ENCODE measurements at places on chromosomes 12 and 14.

DNA sequence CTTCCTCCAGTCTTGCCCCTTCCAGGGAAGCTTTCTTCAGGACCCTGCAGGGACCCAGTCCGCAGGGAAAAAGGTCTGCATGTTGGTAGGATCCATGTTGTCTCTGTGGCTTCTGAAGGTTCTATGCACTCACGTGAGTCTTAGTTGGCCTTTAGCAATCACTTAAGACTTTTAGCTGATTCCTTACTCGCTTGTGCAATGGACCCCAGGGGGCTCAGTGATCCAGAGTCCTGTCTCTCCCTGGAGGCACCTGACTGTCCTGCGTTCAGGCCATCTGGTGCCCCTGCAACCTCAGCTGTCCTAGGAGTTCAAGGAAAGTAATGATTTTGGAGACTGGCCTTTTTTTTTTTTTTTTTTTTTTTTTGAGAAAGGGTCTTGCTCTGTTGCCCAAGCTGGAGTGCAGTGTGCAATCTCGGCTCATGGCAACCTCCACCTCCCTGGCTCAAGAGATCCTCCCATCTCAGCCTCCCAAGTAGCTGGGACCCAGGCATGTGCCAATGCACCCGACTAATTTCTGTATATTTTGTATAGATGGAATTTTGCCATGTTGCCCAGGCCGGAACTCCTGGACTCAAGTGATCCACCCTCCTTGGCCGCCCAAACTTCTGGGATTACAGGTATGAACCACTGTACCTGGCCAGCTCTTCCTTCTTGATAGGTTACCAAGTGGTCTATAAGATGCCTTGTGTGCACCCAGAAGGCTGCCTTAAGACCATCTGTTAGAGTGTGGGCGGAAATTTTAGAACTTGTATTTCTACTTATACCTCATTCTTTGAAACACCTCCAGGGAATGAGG, 4.6 kb downstream of the IFI27L2 start:
- no peak for DNase-seq

DNA sequence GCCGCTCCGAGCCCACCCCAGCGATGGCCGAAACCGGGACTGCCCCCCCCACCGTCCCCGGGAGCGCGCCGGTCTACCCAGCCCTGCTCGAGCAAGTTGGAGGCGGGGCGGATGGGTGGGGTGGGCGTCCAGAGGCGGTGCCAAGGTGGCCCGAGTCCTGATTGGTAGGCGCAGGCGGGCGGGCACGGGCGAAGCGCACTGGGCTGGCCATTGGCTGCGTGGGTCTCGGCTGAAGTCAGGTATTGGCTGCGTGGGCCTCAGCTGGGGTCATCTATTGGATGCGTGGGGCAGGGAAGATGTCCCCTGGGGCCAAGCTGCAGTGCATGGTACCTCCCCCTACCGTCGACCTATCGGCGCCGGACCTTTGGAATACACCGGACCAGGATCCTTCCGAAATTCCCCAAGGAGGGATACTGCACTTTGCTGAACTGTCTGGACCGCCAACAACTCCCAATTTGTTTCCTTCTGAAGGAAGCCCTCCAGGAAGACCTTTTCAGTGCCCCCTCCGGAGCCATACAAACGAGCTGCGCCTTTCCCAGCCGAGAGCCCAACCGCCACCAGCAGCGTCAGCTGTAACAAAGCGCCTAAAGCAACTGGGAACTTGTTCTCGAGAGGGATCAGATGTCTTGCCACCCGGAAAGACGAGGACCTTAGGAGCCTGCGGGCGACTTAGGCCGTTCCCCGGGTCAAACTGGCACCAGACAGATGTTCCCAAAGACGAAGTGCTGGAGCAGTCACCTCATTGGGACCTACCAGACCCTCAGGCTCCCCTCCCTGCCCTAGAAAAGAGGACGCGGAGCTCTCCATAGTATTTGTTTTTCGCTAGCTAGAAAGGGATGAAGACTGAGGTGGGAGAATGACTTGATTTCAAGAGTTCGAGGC, at the start of gene HOMEZ:
HOMEZ (minus strand) TSS at position 113 of the 882 bp plus-strand sequence. CDS start 180 bp downstream, outside the sequence.
- peak; percentile 98 for DNase-seq

- DNase-seq = no peak
Measured at GRCh38 chr12:10130042-10130441, at the start of gene CLEC7A. TSS of gene CLEC7A (minus strand) at chr12:10130199. CDS start at chr12:10130082, 117 bp downstream.

- no peak for DNase-seq
Measured at GRCh38 chr14:75806352-75806832, 145.3 kb downstream of the TTLL5 start.

- DNase-seq = no peak
Measured at GRCh38 chr12:110165540-110166159, 41.5 kb downstream of the IFT81 start.

DNA sequence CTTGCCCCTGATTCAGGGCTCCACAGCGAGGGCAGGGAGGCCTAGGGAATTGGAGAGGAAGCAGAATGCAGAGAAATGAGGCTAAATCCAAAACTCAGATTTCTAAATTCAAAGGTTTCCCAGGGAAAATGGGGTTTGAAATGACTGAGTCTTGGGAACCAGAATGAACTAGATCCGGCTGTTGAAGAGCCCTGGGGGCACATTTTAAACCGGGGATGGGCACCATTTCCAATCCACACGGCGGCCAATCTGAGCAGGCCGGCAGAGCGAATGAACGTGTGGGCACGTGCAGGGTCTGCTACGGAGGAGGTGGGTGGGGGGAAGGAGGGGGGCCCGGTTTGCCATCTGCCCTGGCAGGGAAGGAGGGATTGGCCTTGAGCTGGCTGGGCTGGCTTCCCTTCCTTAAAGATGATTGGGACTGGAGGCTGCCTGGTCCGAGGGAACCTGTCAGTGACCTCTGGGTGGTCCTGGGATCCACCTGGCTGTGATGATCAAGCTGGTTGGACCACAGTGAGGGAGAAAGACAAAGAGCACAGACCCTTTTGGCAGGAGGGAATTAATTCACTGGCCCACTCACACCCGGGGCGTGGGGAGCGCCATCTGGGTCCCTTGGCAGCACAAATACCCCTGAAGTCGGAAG, 161.0 kb downstream of the RBM19 start:
- no peak for DNase-seq

DNA sequence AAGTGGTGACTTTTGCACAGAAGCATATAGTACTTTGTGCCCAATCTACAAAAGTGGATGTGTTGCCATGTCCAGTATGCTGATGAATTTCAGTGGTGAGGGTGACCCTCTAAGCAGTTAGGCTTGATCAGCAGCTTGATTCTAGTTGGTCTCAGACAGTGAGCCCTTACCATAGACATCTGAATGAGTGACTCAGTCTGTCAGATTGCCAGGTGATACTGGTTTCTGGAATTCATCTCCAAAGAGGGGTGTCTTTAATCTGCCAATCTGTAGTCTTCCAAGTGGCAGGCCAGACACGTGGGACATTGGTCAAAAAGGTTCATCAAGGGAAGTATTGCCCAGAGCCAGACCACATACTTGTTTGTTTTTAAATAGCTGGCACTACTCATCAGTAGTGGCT, 187.4 kb upstream of the SLC16A7 start:
- DNase-seq = no peak

- peak; percentile 72 for DNase-seq
Measured at GRCh38 chr12:6606331-6607131, 648 bp downstream of the CHD4 start.

- no peak for DNase-seq
Measured at GRCh38 chr12:4147031-4147481, 126.5 kb upstream of the CCND2 start.

GRCh38 chr12:1984759-1985158, 19.5 kb downstream of the DCP1B start:
- no peak for DNase-seq

DNA sequence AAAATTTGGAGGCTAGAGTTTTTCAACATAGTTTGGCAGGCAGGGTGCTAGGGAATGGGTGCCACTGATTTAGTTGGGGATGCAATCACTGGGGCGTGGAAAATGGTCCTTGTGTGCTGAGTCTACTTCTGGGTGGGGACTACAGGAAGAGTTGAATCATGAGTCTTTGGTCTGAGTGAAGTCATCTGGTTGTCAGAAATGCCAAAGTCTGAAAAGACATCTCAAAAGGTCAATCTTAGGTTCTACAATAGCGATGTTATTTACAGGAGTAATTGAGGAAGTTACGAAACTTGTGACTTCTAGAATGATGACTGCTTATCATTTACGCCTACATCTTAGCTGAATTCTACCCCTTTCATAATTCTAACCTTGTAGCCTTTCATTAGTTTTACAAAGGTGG, 209.1 kb downstream of the NUBPL start:
- DNase-seq = no peak

DNA sequence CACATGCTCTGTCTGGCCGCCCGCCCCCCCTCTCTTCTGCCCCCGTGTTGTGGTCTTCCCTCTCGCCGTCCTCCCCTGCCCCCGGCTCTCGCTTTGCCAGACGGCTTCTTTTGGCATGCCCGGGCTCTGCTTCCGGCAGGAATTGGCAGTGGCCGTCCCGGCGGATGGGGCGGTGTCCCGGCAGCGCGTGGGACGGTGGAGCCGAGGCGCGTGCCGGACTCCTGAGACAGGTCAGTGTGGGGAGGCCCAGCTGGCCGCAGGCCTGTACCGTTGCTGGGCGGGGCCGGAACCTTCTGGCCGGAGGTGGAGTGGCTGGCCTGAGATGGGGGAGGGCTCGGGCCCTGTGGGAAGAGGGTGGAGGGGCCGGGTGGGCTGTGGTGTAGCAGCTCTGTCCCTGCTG, 17.1 kb downstream of the KIF26A start:
- DNase-seq = no peak

GRCh38 chr12:101691503-101692096, 5.8 kb upstream of the CHPT1 start:
- no peak for DNase-seq

- DNase-seq = no peak
Measured at GRCh38 chr14:22384167-22384549, 204.9 kb downstream of the DAD1 start.

DNA sequence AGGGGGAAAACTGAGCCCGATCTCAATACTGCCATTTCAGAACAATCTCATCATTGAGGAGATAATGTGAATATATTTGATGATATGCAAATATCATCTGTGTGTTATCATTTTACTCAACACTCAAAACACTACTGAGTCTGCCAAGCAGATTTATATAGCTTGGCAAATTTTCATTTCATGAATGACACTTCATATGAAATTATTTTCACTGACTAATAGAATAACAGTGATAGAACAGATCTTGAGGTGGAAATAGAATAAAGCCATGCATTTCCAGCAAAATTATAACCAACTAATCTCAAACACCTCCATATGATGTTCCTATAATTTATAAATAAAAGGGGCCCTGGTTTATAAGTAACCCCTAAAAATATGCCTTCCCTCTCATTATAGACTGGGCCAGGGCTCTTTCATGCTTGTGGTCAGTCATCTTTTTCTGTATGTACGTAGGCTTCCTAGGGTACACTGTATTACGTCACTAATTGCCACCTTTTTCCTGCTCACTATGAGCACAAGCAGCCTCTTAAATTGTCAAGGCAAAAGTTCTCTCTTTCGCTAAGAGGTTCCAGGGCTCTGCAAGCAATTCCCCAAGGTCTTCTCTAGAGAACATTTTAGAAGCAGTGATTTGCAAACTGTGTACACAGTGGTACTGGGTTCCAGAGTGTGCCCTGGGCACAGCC, 197.1 kb upstream of the FOXN3 start:
- DNase-seq = no peak

- no peak for DNase-seq
Measured at GRCh38 chr12:45232146-45232755, 16.4 kb downstream of the ANO6 start.

GRCh38 chr14:21098076-21098891, at the start of gene ZNF219:
TSS of gene ZNF219 (minus strand) at chr14:21098655. CDS start at chr14:21093591, 5,064 bp downstream.
- peak; percentile 36 for DNase-seq

DNA sequence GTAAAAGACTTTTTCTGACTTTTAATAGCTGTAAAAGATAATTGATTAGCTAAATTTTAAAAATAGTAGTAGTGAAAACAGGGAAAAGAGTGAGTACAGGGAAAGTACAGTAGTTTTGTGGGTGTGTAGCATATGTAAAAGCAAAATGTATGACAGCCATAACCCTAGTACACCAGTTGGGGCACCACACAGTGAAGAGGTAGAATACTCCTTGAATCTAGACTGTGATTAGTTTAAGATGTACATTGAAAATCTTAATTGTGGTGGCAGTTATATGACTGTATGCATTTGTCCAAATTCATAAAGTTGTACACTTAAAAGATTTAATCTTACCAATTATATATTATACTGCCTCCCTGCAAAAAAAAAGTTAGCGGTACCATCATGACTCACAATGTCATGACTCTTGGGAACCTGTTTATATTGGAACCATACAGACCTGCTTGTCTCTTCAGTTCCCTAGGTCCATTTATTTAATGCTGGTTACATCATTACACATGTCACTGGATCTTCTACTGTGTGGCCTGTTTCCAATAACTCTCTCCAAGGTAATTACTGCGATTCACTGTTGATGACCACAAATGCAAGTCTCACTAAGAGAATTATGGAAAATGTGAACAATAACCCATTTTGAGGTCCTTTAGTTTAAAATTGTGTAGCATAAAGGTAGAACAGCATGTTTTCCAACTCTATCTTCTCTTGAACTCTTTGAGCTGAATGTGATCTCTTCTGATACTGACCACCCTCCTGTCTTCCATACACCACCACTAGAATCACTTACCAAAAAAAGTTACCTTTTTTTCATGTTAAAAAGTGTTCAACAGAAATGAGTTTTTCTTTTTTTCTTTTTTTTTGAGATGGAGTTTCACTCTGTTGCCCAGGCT, 264.2 kb upstream of the AMIGO2 start:
- DNase-seq = no peak

DNA sequence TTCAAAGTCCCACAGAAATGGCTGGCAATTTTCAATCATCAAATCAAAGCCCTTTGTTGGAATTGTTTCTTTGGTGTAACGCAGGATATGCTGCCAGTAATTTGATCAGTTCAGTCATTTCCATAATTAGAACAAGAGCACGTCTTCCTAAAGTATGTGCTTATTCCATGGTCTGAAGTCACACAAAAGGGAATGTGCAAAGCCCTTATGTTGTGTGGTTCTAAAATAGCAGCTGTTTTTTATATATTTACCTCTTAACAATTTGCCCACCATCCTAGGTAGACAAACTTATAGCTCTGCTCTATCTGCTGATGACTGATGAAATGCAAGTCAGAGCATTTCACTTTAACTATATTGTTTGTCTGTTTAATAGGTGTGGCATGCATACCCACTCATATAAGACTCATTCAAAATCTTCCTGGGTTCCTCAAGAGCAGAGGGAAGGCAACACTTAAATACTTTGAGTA, 176.1 kb upstream of the SLC38A2 start:
- DNase-seq = no peak

- DNase-seq = no peak
Measured at GRCh38 chr14:52412426-52412825, 98.3 kb downstream of the PTGER2 start.
